ENCODE measurements at places on chromosomes 2 and 18. TPM values are rescaled to one million over a fixed set of nuclear protein-coding genes. Genes with fewer than 3 reads are reported as not detected.

Gene IL36G
- not detected for polyA plus RNA-seq

Gene SIX3
- polyA plus RNA-seq = not detected

Gene TUBA3E
- not detected for polyA plus RNA-seq

Gene MARCO
- polyA plus RNA-seq = 0.22 TPM

Gene KIF1A
- polyA plus RNA-seq = 11.3 TPM

Gene CDK15
- polyA plus RNA-seq = 1.1 TPM

Gene USP40
- polyA plus RNA-seq = 50.1 TPM

Gene POTEJ
- not detected for polyA plus RNA-seq

Gene GBX2
- polyA plus RNA-seq = 0.70 TPM

Gene TMEFF2
- polyA plus RNA-seq = 14.1 TPM
